Colonic mucosa (tissue), 4 donors: ENCODE measurements at places on chromosomes 1 and 21. TPM values are rescaled to one million over a fixed set of nuclear protein-coding genes. Genes with fewer than 3 reads are reported as not detected.

Gene FNDC5
- 0.64 TPM for total RNA-seq

Gene EIF3I
- 142 TPM for total RNA-seq

Gene CLDN17
- total RNA-seq: not detected

Gene KCNH1
- total RNA-seq: 0.64 TPM

Gene CDA
- 29.1 TPM for total RNA-seq
